Temporal lobe (tissue), 4 donors: ENCODE measurements at places on chromosomes 13 and 19. TPM values are rescaled to one million over a fixed set of nuclear protein-coding genes. Genes with fewer than 3 reads are reported as not detected.

The MISP gene
- under 0.01 TPM for total RNA-seq

The LMTK3 gene
- 19.4 TPM for total RNA-seq

The ATP4B gene
- total RNA-seq: not detected

The CARM1 gene
- 17.9 TPM for total RNA-seq

The GFY gene
- 0.25 TPM for total RNA-seq

The KLK4 gene
- not detected for total RNA-seq

The CLEC11A gene
- total RNA-seq: 2.0 TPM
